ENCODE measurements at places on chromosomes 5 and 9. TPM values are rescaled to one million over a fixed set of nuclear protein-coding genes. Genes with fewer than 3 reads are reported as not detected.

GRCh38 chr5:71786337-71787055 lies 67.4 kb downstream of the CARTPT start:
- no peak for DNase-seq

DNA sequence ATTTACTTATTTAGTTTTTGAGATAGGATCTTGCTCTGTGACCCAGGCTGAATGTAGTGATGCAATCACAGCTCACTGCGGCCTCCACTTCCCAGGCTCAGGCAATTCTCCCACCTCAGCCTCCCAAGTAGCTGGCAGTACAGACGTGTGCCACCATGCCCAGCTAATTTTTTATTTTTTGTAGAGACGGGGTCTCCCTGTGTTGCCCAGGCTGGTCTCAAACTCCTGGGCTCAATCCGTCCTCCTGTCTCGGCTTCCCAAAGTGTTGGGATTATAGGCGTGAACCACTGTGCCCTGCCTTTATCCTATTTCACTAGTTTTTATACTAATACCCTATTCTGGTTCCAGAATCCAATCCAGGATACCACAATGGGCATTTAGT lies 6.8 kb downstream of the RPS14 start:
- no peak for DNase-seq

- DNase-seq, result no peak
These were observed 21.9 kb downstream of the OR2Y1 start for GRCh38 chr5:180717989-180718388.

DNA sequence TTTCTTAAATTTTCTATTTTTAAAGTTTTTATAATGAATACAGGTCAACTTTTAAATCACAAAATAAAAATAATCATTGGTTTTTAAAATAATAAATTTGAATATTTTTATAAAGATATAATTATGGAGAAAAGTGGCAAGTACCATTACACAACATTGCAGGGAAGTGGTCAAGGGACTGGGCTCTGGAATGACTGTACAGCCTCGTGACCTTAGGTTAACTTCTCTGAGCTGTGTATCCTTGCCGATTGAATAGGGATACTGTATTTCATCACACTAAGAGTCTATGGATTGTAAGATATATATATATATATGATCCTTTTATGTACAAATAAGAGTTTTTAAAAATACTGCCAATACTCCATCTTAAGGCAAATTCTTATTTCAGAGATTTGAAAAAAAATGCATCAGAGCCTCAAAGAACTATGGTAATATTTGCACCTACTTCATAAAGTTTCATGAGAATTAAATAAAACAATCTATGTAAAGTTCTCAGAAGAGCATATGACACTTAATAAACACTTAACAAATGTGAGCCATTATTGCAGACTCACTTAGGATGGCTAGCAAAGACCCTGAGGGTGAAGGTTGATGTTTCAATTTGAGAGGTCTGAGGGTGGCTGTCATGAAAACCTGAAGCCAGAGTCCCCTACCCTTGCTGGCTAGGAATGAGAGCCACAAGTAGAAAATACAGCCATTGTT lies 136.5 kb downstream of the CCDC192 start:
- DNase-seq, result no peak

GRCh38 chr9:16221366-16221765 lies 649.1 kb downstream of the BNC2 start:
- DNase-seq, result no peak

TAF11L5 gene
- polyA plus RNA-seq, result not detected

GAPT gene
- 1.00 TPM for polyA plus RNA-seq

Measured in stomach (tissue), 19 donors.